ENCODE measurements at places on chromosomes 1 and 21. TPM values are rescaled to one million over a fixed set of nuclear protein-coding genes. Genes with fewer than 3 reads are reported as not detected.

DNA sequence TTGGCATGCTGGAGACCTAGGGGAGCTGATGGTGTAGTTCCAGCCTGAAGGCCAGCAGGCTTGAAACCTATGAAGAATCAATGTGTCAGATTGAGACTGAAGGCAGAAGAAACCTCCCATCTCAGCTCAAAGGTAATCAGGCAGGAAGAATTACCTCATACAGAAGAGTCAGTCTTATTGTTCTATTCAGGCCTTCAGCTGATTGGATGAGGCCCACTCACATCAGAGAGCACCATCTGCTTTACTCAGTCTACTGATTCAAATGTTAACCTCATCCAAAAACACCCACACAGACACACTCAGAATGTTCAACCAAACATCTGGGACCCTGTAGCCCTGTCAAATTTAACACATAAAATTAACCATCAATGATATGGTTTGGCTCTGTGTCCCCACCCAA lies 13.7 kb upstream of the CCN1 start:
- no peak for DNase-seq

DNA sequence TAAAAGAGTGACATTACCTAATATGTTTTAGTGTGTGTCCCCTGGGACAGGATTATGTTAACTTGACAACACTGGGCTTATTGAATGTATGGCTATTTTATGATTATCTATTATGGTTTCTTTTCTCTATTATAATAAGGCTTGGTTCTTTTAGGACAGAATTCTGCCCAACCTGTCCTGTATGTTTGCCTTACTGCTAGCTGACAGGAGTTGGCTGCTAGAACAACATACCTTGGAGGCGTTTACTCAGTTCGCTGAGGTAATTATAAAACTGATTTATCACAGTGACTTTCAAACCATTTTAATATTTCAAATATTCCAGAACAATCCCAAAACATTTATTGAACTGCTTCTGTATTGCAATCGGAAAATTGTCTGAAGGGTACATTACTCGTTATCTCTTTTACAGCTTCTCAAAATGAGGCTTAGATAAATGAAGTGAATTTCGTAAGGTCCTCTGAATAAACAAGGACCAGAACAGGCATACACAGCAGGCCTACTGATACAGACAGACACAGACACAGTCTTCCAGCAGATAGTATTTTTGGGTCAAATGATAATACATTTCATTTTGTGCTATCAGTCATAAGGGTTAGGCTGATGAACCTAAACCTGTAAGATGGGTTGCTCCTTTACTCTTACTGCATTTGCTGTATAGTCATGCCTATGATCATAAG lies 44.2 kb downstream of the SCYL3 start:
- no peak for DNase-seq

- no peak for DNase-seq
These were observed 1.4 kb downstream of the RSPO1 start for GRCh38 chr1:37633040-37633937.

- DNase-seq = peak; percentile 75
These were observed 130.0 kb upstream of the KCNJ15 start for GRCh38 chr21:38126666-38127303.

DNA sequence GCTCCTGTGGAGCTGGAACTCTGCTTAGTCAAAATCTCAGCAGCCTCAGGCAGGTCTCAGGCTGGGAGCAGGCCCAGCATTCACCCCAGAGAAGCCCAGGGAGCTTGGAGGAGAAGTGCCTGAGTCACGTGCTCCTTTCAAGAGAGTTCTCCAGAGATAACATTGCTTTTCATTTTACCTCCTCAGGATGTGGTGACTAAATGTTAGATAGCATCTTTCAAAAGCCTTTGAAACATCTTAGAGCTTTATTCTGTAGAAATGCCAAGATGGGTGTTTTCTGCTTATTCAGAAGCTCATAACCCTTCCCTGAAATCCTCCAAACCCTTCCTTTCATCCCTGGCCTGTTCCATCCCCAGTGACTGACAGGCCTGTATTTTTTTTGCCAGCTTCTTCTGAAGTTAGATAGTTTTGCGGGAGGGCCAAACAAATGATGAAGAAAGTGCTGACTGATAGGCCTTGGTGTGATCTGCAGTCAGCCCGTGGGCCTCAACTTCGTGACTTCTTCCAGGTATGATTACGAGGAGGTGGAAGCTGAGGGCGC lies 58.0 kb downstream of the PGM1 start:
- DNase-seq = peak; percentile 7

- no peak for DNase-seq
These were observed 42.2 kb upstream of the SELENON start for GRCh38 chr1:25757846-25758185.

DNA sequence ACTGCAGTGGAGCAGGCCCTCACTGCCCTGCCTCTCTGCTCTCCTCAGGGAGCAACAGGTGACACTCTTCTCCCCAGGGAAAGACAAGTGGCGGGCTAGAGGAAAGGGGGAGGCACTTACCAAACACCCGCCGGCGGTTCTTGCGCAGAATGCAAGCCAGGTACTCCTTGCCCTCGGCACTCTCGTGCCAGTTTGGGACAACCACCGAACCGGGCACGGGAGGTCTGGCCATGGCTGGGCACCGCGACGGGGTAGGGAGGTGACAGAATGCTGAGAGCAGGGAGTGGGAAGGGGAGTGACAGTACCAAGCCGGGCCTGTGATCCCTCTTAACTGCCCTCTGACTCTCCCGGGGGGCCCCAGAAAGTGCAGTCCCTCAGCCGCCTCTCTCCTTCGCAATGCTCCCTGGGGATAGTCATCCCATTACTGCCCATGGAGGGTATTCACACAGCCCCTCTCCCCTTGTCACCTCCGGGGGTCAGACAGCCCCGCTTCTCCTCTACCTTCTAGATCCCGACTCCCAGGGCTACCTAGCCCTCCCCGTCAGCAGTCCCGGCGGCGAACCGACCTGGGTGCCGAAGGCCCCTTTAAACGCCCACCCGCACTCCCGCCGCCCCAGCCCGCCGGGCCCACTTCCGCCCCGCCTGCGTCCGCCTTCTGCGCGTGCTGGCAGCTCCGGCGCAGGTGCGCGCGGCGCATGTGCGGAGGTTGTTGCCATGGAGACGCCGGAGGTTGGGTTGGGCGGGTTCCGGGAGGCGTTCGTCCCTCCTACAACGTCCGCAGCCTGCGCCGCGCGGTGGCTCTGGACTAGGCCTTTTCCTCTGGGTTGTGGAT lies at the start of gene CPLANE2:
Gene CPLANE2, minus strand, starts transcription at position 673 of the 832 bp plus-strand sequence. Its CDS starts 441 bp downstream, at position 232.
- DNase-seq = peak; percentile 95

- no peak for DNase-seq
These were observed 4.3 kb downstream of the TRABD2B start for GRCh38 chr1:47992720-47993415.

Gene KMO
- 1.2 TPM for total RNA-seq

DNA sequence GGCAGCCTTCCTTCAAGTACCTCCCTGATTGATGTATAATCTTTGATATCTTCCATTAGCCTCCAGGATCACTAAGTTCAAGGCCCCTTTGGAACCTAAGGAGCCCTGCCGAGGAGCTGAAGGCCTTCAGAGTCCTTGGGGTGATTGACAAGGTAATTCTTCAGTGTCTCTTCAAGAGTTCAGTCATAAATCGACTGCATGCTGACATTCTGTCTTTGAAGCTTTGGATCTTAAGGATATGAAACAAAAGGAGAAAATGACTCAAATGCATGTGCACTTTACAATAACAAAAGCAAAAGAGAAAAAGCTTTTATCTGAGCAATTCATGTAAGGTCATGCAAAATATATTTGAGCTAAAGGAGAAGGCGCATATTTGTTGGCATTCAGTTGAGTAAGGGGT lies 125.3 kb downstream of the RPS6KC1 start:
- no peak for DNase-seq

GRCh38 chr1:179141592-179142251 lies 59.9 kb downstream of the TOR3A start:
- DNase-seq = peak; percentile 56

Gene LCE1B
- not detected for total RNA-seq

- no peak for DNase-seq
These were observed 47.7 kb upstream of the GPR37L1 start for GRCh38 chr1:202074985-202075384.
